Activated CD8-positive, alpha-beta T cell treated with anti-CD3 and anti-CD28 coated beads, Interleukin-2, amount 10 ng/mL, durations not matched to agents 7 days and 5 days (primary cell): ENCODE measurements at places on chromosomes 6 and 20.

- no peak for DNase-seq
Observed at GRCh38 chr20:41670631-41671030, 52.5 kb upstream of the CHD6 start.

DNA sequence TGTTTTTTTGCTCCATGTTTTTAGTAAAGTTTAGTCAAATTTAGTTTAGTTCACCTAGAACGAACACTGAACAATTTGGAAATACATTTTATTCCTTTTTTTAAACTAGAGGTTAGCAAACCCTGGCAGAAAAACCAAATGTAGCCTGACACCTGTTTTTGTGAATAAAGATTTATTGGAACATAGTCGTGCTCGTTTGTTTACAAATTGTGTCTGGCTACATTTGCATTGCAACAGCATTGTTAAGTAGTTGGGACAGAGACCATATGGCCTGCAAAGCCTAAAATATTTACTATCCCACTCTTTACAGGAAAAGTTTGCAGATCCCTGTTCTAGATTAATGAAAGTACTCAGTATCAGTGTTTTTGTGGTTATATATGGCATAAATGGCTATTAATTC lies 56.9 kb downstream of the CD109 start:
- no peak for DNase-seq

DNA sequence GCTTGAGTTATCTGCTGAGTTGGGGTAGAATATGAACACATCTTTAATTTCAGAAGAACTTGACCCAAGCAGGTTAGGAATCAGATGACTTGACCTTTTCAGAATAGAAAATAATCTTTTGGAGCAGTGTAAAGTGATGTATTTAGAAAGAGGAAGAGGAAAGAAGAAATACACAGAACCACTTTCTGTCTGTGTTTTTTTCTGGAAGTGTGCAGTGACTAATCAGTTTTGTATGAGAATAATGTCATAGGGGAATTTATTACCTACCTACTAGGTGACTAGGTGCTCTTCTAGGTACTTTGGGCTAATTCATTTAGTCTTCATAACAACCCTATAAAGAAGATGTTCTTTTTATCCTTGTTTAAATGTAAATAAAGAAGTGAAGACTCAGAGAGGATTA lies 3.0 kb downstream of the PPP1R14C start:
- DNase-seq, result no peak

- no peak for DNase-seq
Observed at GRCh38 chr6:152209211-152209610, 401.7 kb downstream of the ESR1 start.

DNA sequence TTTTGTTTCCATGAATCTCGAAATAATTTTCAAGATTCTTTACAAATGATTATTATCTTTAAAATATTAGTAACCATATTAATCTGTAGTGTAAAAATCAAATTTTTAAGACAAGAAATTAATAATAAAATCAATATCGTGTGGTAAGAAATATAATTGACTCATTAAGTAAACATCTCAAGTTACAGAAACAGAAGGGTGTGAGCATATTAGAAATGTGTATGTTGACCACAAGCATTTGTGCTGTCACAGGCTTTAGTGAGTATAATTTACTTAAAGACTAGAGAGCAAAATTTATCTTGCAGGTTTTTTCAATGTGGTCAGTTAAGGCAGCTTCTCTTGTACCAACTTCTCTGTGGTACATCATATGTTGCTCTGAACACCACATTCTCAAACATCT lies 566.5 kb upstream of the IRAK1BP1 start:
- DNase-seq, result no peak

- no peak for DNase-seq
Observed at GRCh38 chr6:35955970-35956369, 35.1 kb upstream of the SRPK1 start.

DNA sequence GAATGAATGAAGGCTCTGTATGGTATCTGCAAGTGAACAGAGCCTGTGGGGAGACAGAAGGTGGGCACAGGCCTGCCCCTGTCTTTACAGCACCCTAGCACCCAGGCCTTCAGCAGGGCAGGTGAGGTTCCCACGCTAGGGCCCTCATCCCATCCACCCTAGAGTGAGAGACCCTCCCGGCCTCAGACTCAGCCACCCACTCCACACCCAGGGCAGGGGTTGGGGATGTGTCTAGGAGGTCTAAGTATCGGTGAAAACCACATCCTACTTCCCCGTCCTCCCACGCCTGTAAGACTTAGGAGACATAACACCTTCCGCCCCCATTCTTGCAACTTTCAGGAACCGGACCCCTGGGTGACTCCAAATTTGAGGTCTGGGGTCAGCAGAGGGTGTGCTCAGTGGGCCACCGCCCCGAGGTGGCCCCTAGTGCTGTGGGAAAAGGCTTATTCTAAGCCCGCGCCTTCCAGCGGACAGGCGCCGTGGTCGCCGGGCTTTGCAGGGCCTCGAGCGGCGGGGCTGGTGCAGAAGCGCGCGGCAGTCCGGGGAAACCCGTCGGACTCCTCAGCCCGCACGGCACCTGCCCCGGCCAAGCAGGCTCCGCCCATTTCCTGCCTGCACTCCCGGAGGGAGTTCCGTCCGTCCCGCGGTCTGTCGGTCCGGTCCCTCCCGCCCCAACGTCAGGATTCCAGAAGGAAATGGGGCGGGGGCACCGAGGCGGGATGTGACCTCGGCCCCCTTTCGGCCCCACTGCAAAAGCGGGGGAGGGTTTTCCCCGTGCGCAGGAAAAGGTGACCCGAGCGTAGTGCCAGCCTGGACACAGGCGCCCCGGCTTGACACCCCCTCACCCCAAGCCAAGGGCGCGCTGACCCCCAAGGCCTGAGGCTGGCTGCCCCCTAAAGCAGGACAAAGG lies 868 bp downstream of the SAMD10 start:
- peak; percentile 73 for DNase-seq

GRCh38 chr6:17600527-17601385 lies 654 bp downstream of the FAM8A1 start:
- peak; percentile 62 for DNase-seq
